ELF-1 (cell line): ENCODE measurements at places on chromosomes 16 and 17.
A peak's percentile ranks its signal among the peaks of the same experiment; 100 is the strongest.

DNA sequence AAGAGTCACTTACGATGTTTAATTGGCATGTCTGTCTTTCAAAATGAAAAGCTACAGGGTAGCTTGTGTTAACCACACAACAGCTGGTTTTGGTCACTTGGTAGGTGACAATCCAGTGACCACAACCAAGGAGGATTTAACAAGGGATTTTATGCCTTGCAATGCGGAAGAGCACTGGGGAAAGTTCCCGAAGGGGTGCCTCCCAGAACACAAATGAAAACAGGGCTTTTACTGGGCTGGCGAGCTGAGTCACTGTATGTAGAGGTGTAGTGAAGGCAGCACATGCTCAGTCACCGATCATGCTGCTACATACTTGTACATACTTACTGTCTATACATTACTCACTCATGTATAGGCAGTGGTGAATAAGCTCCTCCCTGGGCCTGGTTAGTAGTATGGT, 483.5 kb downstream of the CDH13 start:
- no peak for DNase-seq

- no peak for DNase-seq
These were observed 133.5 kb downstream of the BRIP1 start for GRCh38 chr17:61729690-61730268.

GRCh38 chr16:49800876-49801275, 55.0 kb downstream of the ZNF423 start:
- DNase-seq: no peak

GRCh38 chr16:82653550-82654511, 27.1 kb downstream of the CDH13 start:
- DNase-seq: peak; percentile 73

- peak; percentile 64 for DNase-seq
These were observed 7.5 kb upstream of the C16orf95 start for GRCh38 chr16:87324411-87325275.

DNA sequence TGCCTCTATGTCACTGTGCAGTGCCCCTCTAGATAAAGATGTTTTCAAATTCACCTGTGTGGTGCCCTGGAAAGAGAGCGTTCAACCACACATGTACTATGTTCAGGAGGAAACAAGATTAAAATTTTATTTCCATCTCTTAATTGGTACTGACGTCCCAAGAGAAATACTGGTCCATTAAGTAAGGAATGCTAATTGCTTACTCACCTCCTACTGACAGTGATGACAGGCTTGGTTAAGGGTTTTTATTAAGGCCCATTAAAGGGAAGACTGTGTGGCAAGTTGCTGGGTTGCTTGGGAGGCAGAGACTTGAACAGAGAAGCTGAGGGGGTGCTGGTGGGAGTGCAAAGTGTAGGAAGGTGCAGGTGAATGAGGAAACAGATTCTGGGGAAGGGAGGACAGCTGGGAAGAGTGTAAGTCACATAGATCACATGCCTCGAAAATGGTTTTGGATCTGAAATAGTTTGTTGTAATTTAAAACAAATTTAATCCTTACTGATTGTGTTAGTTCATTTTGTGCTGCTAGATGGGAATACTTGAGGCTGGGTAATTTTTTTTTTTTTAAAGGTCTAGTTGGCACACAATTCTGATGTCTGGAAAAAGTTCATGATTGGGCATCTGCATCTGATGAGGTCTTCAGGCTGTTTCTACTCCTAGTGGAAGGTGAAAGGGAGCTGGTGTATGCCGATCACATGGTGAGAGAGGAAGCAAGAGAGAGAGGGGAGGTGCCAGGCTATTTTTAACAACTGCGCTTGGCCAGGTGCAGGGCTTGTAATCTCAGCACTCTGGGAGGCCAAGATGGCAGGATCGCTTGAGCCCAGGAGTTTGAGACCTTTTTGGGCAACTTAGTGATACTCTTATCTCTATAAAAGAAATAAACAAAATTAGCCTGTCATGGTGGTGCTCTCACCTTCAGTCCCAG, 140.5 kb downstream of the CACNG3 start:
- DNase-seq: no peak

DNA sequence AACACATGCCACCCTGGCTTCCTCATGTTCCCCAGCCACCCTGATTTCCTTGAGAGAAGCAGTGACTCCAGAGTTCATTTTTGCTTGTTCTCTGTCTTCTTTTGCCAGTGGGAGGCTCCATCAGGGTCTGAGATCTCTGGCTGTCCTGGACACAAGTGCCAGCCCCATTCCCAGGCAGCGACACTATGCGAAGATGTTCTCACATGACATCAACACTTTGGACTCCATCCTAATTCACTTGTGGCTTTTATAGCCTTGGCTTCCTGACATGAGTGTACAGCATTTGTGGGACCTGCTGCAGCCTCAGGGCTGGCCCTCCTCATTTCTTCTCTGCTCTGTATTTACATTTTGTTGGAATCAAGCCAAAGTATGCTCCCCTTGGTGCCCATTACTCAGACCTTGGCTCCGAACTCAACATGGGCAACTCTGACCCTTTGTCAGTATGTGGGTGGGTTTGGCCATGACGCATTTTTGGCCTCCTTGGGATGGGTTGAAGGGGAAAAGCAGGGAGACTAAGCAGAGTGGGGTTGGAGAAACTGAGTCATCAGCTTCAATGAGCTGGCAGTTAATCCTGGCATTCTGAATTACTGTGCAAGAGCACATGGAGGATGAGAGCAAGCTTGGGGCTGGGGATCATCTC, 119.0 kb upstream of the EEF2KMT start:
- no peak for DNase-seq

GRCh38 chr17:57875290-57876022, 25.6 kb upstream of the MRPS23 start:
- peak; percentile 94 for DNase-seq

DNA sequence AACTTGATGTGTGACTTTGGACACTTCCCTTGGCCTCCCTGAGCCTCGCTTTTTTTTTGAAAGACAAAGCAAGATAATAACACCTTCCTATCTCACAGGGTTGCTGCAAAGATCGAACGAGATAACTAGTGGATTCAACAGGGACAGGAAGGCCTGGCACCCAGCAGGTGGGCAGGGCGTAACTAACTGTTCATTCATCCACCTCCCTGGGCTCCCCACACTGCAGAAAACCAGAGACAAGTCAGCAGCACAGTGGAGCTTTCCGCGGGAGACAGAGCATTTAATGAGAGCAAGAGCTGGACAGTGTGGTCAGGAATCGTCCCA, 28.7 kb downstream of the SLC13A5 start:
- peak; percentile 26 for DNase-seq

DNA sequence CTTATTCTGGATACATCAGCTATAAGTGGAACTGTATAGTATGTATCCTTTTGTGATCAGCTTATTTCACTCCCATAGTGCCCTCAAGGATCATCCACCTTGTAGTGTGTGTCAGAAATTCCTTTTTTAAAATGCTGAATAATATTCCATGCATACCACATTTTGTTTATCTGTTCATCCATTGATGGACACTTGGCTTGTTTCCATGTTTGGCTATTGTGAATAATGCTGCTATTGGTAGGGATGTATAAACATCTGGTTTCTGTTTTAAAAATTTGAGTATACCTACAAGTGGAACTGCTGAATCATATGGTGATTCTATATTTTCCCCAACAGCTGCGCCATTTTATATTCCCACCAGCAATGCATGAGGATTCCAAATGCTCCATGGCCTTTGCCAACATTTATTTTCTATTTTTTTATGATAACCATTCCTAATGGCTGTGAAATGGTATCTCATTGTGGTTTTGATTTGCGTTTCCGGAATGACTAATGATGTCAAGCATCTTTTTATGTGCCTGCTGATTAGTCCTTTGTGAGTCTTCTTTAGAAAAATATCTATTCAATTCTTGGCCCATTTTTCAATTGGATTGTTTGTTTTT, 11.6 kb downstream of the RCVRN start:
- DNase-seq: no peak
